ENCODE measurements at places on chromosomes 4 and X.

- no peak for DNase-seq
Observed at GRCh38 chr4:164509951-164510350, 244.0 kb upstream of the SMIM31 start.

DNA sequence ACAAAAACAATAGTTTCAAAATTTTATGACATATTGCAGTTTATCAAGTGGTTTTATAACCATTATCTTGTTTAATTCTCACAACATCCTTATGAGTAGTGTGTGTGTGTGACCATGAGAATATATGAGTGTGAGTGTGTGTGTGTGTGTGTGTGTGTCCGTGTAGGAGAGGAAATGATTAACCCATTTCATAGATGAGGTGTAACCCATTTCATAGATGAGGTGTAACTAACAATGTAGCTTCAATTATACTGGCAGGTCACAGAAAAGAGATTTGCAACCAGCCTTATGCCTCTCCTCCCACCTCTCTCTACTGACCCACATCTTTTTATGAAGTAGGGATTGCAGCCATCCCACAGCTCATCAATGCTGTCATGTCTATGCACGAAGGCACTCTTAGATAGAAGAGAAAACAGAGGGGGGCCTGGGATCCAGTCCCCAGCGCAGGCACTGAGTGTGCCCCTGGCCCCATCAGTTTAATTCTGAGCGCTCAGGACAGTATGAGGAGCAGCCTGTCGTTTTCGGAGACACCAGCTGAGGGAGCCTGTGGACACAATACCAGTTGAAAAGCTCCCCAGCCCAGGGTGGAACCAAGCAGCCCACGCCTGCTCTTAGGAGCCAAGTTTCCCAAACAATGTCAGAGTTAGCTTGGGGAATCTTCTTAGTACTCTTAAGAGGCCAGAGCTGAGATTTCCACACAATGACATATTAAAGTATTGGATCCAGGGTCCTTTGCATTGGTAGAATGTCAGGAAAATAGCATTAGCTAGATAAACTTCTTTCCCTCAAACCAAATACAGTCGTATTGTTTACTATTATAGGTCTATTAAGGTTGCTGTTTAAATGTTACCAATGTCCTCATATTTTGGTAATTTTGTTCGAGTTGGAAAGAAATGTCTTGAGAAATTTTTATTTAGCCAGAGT, 88.6 kb downstream of the PALLD start:
- peak; percentile 9 for DNase-seq

- no peak for DNase-seq
Observed at GRCh38 chrX:40945361-40945713, 139.9 kb upstream of the USP9X start.

DNA sequence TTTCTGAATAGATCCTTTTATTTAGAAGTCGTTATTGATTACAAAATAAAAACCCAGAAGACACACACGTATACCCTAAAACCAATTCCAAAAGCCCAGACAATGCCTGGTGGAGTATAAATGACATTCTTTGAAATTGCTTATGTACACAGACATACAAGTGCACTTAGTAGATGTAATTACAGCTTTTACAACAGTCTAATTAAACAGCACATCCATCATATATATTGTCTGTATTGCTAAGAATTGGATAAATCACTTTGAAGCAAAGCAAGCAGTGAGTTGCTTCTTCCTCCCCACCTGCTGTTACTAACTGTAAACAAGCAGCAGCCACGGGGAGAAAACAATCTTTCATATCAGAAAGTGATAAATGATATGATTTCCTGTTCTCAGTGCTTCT, 645.7 kb downstream of the TLL1 start:
- no peak for DNase-seq

GRCh38 chr4:5166377-5166776, 115.1 kb downstream of the STK32B start:
- DNase-seq: no peak

- no peak for DNase-seq
Observed at GRCh38 chr4:6848717-6849305, 60.8 kb upstream of the TBC1D14 start.

GRCh38 chr4:133186845-133187244, 37.8 kb downstream of the PCDH10 start:
- DNase-seq: no peak

- no peak for DNase-seq
Observed at GRCh38 chr4:13833171-13833804, 205.8 kb upstream of the BOD1L1 start.
